ENCODE measurements at places on chromosomes 3 and 15.

- no peak for DNase-seq
These were observed 28.6 kb downstream of the COLQ start for GRCh38 chr3:15492847-15493360.

- no peak for DNase-seq
These were observed 34.1 kb downstream of the ZNF710 start for GRCh38 chr15:90035095-90035839.

GRCh38 chr3:13884851-13885703, 5.2 kb upstream of the WNT7A start:
- DNase-seq, result no peak

DNA sequence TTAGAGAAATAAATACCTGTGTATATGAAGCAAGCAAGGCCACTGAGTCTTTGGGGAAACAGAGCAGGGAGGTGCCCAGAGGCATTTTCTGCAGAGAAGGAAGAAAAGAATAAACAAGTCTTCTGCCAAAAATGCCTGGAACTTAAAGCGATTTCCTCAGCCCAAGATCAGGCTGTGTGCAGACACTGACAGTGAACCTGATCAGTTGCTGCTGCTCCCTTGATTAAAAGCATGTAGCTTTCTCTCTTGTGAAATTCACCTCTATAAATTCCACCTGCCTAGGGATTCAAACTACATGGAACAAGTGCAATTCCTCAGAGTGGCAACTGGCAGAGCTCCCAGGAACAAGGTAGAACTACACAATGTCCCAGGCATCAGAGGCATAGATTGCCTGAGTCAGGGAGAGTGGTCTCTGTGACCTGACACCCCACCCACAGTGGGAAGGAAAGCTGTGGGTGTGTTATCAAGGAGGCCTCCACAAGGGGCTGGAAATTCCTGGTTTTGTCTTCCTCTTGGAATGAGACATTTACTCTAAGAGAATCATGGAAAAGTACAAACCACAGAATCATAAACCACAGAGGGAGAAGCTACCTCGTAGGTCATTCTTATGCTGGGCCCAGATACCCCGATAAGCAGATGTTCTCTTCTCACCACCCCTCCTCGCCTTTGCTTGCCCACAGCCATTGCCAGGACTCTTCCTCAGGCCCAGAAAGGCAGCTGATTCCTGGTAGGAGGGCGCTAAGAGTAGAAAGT, 1.8 kb upstream of the ZBTB38 start:
- peak; percentile 61 for DNase-seq

DNA sequence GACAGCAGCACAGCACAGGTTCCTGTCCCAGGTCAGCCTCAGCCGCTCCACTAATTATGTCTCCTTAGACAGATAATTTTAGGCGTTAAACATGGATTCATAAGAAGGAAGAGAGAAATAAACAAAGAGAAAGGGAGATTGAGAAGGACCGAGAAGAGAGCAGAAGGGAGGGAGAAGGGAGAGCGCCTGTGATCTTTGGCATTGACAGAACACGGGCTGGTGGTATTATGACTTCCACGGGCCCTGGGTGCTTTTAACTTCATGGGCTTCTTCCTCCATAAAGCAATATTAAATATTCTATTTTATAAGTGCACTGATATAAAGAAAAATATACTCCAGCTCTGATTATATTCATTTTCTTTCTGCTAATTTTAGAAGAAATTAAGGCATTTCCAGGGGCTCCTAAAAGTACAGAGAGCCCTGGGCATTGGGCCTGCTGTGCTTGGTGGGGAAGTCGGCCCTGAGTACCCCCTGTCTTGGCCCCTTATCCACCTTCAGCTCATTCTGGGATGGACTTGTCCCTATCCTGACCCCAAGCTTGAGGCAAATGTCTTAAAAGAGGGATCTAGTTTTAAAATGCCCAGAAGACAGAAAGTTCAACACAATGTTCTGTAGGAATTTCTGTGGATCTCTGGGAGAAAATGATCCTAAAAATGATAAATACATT, 135.3 kb downstream of the MEX3B start:
- DNase-seq, result no peak

DNA sequence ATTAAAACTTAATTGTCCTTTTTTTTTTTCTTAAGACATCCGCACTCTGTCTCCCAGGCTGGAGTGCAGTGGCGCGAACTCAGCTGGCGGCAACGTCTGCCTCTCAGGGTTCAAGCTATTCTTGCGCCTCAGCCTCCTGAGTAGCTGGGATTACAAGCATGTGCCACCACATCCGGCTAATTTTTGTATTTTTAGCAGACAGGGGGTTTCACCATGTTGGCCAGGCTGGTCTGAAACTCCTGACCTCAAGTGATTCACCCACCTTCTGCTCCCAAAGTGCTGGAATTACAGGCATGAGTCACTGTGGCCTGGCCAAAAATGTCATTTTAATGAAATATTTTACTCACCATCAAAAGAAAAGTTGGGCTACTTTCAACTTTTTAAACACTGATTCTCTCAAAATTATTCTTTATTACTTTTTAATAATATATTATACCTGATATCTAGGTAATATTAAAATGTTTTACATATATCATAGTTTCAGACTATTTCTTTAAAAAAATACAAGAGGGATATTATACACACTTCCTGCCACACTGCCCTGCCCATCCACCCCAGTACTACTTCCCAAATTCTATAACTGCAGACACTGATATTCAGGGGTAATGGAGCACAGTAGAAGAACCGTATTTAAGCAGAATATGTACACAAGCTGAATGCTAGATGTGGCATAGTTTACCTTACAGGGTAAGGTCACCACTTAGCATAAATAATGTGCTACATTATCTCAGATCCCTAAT, 723.9 kb upstream of the ZNF385D start:
- no peak for DNase-seq

GRCh38 chr3:142356818-142357217, 91.0 kb downstream of the XRN1 start:
- DNase-seq, result no peak

- DNase-seq, result no peak
These were observed 37.8 kb downstream of the ZNF445 start for GRCh38 chr3:44439499-44440295.

- peak; percentile 23 for DNase-seq
These were observed 401 bp downstream of the SEC11A start for GRCh38 chr15:84715441-84716035.

DNA sequence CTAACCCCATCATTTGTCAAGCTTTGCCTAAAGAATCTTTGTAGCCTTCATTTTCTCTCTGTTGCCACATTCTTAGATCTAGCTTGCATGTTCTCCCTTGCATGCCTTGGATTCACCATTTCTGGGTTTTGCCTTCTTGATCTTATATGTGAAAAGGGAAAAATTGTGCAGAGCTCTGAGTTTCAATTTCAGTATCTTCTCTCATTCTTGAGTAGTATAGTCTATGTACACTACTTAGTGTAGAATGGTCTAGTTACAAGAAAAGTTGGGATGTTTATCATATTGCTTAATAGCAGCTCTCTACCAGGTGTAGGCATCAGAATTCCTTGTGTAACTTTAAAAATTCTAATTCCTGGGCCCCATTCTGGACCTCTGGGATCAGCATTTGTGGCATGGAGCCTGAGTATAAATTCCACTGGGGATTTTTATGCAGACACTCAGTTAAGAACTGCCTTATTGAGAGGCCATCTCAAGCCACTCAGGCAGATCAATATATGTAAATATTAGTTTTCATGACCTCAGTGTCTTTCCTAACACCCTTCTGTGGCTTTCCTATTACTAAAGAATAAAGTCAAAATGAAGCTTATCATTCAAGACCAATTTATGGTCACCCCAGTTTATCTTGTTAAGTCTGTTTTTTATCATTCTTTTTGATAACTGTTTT, 23.4 kb downstream of the GTF2E1 start:
- no peak for DNase-seq

DNA sequence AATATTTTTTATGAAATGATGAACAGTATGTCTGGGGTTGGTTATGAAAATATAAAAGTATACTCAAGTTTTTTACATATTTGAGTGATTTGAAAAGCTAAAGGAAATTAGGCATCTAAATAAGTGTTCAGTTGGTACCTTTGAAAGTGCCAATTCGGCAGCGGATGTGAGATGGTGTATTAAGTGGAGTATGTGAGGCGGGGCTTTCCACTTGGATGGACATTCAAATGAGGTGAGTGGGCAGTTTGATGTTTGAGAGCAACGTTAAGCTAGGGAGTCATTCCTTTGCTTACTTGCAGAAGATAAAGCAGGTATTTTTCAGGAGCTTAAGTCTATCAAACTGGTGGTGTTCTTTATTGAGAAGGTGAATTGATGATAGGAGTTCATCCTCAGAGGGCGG, 189.0 kb upstream of the GOLIM4 start:
- no peak for DNase-seq

GRCh38 chr3:145673838-145674237, 487.1 kb downstream of the PLOD2 start:
- DNase-seq, result no peak

DNA sequence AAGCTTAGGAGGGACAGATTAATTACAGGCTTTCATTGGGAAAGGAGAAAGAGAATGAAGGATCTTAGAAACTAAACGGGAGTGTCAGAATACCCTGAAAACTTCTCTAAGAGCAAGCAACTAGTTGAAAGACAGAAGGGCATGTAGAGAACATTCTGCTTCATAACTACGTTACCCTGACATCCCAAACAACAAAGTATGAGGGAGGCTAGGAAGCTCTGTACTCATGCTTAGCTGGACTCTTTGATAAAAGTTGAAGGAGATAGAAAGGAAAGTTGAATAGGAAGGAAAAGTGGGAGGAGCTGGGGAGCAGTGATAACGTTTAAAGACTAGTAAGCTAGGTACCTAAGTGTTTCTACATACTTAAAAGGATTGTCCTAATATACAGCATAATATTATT, 64.2 kb downstream of the SEMA6D start:
- DNase-seq, result no peak

DNA sequence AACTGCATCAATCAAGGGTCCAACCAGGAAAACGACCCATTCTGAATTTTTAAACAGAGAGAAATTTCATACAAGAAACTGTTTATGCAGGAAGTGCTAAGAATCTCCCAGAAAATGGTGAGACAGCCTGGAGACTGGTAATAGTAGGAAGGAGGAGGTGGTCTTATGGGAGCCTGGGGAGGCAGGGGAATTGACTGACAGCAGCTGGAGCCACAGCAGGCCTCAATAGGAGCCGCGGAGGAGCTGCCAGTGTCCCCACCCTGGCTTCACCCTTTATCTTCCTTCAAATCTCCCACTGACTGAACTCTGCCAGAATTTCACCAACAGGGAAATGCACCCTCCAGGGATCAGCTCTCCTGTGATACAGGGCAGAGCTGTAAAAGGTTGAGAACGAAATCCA, 7.5 kb upstream of the C3orf80 start:
- DNase-seq, result no peak

Data from AG20443 (cell line).